Right renal cortex interstitium (tissue), 3 donors: ENCODE measurements at places on chromosomes 3 and 15. TPM values are rescaled to one million over a fixed set of nuclear protein-coding genes. Genes with fewer than 3 reads are reported as not detected.

GRCh38 chr3:56980798-56981390 lies 79.6 kb upstream of the SPATA12 start:
- no peak for DNase-seq

GRCh38 chr3:180433152-180433551 lies 168.8 kb upstream of the TTC14 start:
- DNase-seq = no peak

DNA sequence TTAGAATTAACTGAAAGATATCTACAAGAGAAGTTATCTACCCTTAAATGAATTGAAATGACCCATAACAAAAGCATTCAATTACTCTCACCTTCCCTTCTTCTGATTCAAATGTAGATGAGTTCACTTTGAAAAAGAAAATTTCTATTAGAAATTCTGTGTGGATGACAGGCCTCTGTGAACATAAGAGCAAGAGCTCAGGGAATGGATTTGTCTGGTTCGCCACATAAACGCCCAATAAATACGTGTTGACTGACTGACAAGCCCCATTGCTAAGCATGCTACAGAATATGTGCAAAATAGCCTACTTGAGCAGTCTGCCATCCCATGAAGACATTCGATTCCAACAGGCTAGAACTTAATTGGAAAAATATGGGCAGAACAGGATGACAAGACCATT lies 315.9 kb downstream of the MECOM start:
- no peak for DNase-seq

- no peak for DNase-seq
These were observed 4.2 kb downstream of the ZSCAN2 start for GRCh38 chr15:84604826-84605553.

DNA sequence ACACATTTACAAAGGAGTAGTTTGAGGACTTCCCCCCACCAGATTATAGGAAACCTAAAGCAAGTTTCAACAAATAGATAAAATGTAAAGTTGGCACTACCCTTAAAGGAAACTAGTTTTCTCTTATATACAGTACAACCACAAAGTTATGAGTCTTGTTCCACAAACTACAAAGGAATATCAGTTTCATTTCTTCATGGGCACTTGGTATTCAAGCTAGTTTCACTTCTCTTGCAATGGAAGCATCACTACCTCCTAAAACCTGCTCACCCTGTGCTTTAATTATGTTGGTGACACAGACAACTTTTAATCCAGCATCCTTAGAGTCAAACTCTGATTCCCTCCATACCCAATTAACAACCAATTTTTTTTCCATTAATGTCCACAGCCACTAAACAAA lies 707.0 kb downstream of the ROBO2 start:
- no peak for DNase-seq

DNA sequence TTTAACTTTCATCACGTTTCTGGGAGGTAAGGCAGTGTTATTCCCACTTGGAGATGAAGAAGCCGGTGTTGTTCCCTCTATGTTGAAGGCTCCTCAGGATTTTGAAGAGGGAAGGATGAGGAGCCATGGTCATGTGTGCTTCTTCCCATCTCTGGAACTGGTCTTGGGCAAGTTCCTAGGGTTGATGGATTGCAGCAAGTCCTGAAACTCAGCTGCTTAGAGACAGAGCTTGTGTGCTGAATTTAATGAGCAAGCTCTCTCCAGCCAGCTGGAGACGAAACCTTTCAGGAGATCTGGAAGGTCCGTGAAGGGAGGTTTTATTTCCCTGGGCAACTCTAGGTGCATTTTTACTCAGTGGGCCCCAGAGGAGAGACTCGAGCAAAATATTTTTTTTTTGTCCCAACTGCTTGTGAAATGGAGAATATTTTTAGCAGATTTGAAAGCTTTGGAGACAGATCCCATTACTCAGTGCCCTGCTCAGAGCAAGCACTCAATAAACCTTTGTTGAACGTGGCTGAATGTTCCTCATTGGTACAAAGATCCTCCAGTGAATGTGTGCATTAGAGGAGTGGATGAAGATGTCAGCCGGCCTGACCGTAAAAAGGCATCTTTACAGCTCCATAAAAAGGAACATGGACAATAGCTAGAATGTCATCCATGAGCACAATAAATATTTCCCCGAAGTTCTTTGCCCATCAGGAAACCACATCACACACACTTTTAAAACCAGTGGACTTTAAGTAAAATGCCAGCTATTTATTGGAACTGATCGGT lies 55.6 kb upstream of the RGMA start:
- no peak for DNase-seq

GRCh38 chr15:89841306-89841705 lies 26.7 kb upstream of the ANPEP start:
- no peak for DNase-seq

GRCh38 chr3:180320631-180321030 lies 281.3 kb upstream of the TTC14 start:
- DNase-seq = no peak

DNA sequence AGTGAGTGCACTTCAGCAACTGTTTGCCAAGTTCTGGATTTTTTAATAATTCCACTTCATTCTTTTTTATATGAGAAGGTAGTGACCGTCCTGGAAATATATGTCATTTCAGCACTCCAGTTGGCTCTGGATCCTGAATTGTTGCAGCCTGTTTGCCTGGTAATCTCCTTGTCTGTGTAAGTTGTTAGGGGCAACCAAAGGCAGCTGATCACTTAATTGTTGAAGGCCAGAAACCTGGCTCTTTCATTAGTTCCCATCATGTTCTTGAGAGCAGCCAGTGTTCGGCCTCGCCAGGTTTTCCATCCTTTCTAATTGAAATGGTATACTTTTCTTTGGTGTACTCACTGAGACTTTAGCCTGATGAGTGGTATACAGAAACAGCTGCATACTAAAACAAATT lies 168.6 kb downstream of the SOX2 start:
- DNase-seq = no peak

DNA sequence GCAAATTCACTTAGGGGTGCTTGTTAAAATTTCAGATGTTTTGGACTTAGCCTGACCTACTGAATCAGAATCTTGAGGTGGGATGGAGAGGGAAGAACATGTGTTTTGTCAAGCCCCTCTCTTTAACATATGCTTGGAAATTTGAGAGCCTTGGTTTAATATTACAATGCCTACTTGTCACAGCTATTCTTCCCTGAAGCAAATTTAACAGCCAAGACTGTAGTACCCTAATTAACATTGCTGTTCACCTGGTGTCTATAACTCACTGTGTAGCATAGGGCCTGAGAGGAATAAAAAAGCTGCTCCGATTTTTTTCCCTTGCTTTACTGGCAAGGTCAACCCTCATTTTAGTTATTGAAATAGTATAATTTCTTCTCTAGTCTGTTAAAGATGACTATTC lies 880.1 kb downstream of the CADM2 start:
- DNase-seq = no peak

DNA sequence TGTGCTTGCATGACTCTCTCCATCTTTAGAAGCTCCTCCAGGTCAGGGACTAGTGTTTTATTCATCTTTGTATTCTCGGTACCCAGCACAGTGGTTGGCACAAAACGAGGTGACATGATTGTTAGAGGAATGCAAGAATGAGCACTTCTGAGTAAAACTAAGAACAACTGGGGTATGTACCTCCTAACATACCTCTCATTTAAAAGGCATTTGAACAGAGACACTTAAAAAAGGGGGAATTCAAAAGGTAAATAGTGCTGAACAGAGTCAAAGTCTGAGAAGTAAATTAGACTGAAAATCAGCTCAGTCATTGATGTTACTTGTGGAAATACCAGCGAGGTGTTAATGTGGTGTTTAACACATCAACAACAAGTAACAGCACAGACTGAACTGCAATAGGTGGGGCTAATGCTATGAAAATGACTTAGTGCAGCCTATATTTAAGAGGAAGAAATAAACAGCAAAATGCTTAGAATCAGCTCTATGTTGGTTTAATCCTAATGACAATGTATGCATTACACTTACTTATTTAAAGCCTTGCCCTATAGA lies 102.4 kb downstream of the TMCO5A start:
- DNase-seq = no peak

- DNase-seq = no peak
These were observed 128.7 kb downstream of the FNDC3B start for GRCh38 chr3:172167892-172168648.

- no peak for DNase-seq
These were observed 547.1 kb downstream of the FHIT start for GRCh38 chr3:60703956-60704736.

GRCh38 chr3:143585720-143586456 lies 262.4 kb downstream of the SLC9A9 start:
- DNase-seq = no peak

DNA sequence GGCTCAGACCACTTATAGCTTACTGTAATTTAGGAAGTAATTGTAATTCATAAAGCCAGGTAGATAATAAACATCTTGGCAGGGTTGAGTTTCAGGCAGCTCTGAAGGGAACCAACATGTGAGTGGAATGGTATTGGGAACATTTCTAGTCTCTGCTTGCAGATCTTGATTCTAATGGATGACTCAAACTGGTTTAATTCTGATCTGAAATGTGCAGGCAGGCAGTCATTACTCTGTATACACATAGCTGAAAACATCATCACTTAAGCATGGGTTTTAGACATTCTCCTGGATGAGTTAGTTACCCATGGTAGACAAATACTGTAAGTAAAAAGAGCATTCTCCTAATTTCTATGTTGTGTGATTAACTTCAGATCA lies 317.0 kb upstream of the TPRG1 start:
- DNase-seq = no peak

DNA sequence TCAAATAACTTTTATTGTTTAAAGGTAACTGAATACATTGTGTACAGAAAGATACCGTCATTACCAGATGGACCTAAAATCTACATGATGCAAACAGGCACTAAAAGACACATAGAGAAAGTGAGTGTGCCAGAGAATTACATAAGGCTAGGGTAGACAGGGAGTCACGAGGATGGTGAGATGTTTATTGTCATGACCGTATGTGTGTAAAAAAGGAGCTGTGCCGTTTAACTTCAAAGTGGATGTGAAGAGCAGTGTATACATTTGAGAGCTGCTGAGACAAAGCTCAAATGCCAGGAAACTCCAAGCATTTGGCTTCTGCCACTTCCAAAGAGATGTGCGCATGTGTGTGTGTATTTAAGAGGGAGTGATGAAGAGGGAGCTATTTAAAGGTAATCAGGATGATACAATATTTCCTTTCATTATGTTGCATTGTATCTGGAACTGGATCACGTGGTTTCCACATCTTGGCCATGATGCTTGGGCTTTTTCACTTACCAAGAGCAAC lies 51.4 kb upstream of the IGF1R start:
- DNase-seq = no peak

DNA sequence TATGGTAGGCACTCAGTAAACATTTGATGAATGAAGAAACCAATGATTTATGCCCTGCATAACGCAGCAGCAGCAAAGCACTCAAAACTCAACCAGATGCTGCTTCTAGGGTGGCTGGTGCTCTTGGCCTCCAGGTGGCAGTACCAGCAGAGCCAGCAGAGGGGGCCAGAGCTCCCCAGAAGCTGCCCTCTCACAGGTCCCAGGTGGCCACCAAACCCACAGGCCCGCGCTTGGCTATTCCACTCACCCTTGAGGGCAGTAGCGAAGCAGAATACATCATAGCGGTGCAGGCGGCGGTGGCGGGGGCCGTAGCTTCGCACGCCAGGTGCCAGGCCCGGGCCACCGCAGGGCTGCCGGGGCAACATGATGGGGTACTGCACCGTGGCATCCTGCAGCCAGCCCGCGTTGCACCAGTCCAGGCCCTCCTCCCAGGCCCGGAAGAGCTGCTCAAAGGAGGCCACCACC lies 16.6 kb downstream of the HAPLN3 start:
- DNase-seq = no peak

DNA sequence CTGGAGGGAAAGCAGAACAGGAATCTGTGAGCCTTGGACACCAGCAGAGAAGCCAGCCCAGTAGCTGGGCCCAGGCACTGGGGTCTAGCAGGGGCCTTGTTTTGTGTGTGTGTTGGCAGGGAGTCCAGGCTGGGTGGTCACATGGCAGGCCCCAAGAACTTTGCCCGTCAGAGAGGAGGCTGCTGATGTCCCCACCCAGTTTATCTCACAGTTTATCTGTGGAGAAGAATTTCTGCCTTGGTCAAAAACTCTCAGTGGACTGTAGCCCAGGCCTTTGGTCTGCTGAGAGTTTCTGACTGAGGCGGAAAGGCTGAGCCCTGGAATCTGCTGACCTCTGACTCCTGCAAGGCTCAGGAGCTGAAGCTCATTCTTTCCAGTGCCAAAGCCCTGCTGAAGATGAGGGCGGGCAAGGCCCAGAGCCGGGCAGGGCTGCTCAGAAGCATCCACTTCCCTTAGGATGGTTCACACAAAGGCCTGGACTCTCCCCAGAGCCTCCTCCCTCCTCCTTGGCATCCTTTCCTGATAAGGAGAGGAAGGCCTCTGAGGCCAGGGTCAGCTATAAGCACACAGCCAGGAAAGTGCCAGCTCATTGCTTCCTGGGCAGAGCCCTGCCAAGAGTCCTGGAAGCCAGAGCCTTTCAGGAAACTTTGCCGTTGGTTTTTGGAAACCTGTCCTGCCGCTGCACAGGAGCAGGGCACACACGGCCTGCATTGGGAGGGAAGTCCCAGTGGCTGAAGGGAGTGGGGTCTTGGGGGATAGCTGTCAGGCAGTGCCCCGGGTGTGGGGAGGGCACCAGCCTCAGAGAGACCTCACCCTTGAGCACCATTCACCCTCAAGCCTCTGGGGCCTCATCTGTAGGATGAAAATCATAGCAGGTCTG lies 37.2 kb upstream of the SLCO2A1 start:
- no peak for DNase-seq

DNA sequence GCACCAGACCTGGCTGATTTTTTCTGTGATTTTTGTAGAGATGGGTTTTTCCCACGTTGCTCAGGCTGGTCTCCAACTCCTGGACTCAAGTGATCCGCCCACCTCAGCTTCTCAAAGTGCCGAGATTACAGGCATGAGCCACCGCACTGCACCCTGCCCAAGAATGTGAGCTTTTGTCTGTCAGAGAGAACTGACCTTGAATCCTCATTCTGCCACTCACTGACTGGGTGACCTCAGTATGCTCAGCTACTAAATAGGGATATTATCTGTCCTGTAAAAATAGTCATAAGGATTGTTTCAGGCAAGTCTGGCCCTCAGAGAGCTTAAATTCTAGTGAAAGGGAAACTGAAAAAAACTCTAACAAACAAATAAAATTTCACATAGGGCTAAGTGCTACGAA lies 2.1 kb upstream of the RFT1 start:
- no peak for DNase-seq

Gene DUOXA2
- polyA plus RNA-seq = not detected

Gene RARB
- polyA plus RNA-seq = 51.1 TPM

Gene ATP11B
- polyA plus RNA-seq = 59.6 TPM

Gene C3orf22
- not detected for polyA plus RNA-seq

Gene SPTSSB
- polyA plus RNA-seq = 3.4 TPM

Gene GATM
- 246 TPM for polyA plus RNA-seq

Gene MME
- polyA plus RNA-seq = 541 TPM

Gene GOLGA6L4
- 11.5 TPM for polyA plus RNA-seq
